ENCODE measurements at places on chromosomes 11 and 22.

DNA sequence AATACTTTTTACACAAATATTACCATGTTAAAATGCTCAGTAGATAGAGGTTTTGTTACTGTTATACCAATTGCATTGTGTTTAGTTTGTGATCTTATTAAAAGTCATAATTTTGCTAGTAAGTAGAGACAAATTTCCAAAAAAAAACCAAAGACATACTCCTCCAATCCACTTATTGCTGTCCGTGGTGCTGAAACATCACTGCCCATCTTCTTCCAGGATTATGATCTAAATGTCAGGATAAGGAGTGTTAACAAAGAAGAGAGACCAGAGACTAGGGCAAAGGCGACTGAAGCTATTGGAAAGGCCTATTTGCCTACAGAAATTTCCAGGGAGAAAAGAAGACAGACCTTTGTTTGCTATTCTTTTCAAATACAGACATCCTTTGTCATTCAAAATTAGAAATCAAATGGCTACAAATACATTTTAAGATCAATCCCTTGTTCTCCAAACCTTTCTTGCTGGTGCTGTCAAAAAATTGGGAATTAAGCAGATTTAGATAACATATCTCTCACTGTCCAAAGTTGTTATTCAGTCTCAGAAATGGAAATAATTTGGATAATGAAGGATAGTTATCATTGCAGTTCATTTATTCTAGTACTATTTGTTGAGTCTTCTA lies 199.7 kb downstream of the C11orf91 start:
- no peak for DNase-seq

- no peak for DNase-seq
Measured at GRCh38 chr11:64902102-64902900, 14.7 kb downstream of the ATG2A start.

GRCh38 chr22:17633998-17634323 lies 4.6 kb upstream of the BCL2L13 start:
- DNase-seq, result no peak

DNA sequence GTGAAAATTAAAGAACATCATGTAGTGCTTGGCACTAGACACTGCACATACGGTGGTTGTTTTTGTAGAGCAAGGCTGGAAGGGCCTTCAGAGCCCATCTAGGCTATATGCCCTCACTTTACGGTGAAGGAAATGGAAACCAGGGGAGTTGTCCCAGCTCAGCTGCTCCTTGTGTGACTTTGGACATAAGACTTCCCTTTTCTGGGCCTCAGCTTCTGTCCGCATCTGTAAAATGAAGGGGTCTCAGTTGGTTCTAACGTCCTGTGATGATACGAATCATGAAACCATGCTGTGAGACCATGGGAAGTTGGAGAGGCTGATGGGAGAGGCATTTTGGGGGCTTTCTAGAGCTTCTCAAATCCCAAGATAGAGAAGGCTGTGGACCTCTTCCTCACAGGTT lies 4.7 kb downstream of the KCNE3 start:
- DNase-seq, result no peak

- no peak for DNase-seq
Measured at GRCh38 chr11:119797123-119797611, 68.2 kb upstream of the NECTIN1 start.

GRCh38 chr11:5369789-5370188 lies 13.8 kb upstream of the OR51M1 start:
- DNase-seq, result no peak

DNA sequence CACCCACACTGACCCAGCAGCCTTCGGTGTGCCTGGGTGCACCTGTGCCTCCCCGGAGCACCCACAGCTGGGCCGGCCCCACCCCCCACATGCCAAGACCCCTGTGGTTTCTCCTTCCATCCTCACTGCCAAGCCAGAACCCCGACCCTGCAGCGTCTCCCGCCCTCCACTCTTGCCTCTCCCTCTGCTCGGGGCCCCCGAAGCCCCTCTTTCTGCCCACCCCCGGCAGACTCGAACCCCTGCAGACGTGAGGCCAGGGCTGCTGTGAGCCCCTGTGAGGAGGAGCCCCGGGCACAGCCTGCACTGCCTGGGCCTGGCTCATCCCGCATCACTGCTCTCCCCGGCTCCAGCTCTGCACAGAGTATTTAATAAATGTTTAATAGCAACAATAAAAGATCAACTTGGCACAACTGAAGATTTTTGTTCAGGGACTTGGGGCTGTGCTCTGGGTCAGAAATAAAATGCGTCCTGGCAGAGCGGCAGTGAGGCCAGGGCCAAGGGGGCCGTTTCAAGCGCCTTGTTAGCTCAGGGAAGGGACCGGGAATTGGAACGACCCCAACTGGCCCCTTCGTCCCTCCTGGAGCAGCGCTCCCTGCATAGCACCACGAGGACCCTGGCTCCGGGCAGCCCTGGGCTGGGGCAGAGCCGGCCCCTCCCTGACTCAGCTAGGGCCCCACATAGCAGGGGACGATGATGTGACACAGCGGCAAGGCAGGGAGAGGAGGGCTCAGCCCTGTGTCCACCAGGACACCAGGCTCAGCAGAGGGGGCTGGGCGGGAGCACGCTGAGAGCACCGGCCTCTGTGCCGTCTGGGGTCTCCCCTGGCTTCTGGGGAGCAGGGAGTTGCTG lies 520.8 kb downstream of the BRD1 start:
- no peak for DNase-seq
